ENCODE measurements at places on chromosomes 3 and 15.

- DNase-seq, result no peak
Measured at GRCh38 chr3:159733194-159733860, 255.3 kb upstream of the IL12A start.

DNA sequence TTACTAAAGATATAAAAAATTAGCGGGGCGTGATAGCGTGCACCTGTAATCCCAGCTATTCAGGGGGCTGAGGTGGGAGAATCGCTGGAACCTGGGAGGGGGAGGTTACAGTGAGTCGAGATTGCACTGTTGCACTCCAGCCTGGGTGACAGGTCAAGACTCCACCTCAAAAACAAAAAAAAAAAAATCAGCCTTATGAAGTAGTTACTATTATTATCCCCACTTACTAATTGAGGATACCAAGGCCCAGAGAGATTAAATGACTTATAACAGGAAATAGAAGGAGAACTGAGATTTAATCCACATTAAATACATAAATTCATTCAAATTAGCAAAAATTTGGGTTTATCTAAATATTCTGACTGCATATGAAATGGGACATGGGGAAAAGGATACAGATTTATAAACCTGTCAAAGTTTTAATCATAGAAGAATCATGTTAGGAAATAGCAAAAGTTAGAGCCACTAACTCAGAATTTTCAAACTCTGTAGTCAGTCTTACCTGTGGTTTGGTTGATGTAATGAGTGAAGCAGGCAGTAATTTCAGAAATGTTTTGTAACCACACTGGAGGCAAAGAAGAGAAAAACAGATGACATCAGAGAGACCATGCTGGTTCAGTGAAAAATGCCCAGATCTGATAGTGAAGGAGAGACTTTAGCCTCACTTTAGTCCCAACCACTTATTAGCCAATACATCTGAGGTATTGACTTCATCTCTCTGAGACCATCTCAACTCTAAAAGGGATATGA, 25.0 kb upstream of the ACAP2 start:
- DNase-seq, result no peak

DNA sequence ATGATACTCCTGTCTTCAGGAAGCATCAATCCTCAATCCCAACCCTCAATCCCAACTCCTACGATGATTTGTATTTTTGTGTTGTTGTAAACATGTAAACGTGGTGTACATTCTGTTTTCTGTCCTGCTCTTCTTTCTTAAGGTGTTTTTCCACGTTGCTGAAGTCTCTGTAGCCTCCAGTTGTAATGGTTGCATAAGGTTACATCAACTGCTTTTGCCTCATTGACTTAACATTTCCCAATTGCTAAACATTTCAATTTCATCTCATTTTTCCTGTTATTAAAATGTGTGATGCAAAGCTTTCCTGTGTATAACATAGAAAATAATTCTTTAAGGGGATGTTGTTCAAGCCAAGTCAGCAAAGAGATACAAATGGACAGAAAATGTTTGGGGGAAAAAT, 33.4 kb downstream of the HRH1 start:
- DNase-seq, result no peak

DNA sequence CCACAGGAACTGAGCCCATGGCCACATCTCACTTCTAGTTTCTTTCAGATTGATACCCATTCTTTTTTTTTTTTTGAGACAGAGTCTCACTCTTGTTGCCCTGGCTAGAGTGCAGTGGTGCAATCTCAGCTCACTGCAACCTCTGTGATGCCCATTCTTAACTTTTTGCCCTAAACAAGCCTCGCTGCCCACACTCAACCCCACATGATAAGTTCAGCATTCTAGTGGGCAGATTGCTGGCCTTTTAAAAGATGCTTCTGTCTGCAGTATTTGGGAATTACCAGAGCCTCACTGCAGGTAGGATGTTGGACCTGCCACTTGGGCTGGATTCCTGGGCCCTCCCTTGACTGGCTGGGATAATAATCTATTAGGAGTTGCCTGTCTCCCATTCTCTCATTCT, 51.0 kb downstream of the TRANK1 start:
- no peak for DNase-seq

GRCh38 chr3:170802164-170803151, 67.5 kb downstream of the RPL22L1 start:
- peak; percentile 33 for DNase-seq

- DNase-seq, result no peak
Measured at GRCh38 chr3:64072126-64072525, 48.8 kb upstream of the PSMD6 start.

GRCh38 chr3:187198490-187198889, 1.2 kb downstream of the RTP1 start:
- no peak for DNase-seq

DNA sequence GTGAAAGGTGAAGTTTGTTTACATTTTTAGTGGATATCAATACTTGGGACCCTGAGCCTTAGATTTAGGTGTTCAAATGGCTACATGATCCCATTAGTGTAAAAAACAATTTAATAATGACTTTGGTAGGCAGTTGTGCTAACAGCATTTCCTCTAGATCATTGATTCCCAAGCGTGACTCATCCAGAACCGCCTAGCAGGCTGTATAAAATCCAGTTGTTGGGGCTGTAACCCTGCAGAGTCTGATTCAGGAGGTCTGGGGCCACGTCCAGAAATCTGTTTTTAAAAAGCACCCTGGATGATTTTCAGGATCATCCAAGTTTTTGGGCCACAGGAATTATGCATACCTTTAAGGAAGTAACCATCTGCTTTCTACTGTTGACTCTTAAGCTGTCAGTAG, 156.4 kb downstream of the TP63 start:
- DNase-seq, result no peak

DNA sequence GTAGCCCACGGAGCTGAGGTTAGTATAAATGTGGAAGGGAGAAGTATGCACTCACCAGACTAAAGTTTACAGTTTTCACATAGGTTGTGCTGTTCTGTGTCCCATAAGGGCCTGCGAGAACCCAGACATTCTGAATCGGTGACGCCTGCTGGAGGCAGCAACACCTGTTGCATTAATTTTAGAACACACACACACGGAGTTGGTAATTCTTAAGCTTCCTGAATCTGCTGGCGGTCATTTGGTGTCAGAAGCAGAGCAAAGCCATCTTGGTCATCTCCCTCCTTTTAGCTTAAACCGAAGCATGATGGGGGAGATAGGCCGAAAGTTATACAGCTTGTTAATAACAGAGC, 41.1 kb upstream of the AP3B2 start:
- peak; percentile 33 for DNase-seq

- no peak for DNase-seq
Measured at GRCh38 chr3:4899710-4900109, 79.5 kb upstream of the BHLHE40 start.

GRCh38 chr15:62462721-62463120, 297.6 kb upstream of the C2CD4B start:
- no peak for DNase-seq

GRCh38 chr3:55951388-55951787, 464.3 kb upstream of the WNT5A start:
- DNase-seq, result no peak

- no peak for DNase-seq
Measured at GRCh38 chr15:51313644-51314280, 24.6 kb downstream of the CYP19A1 start.

- DNase-seq, result peak; percentile 72
Measured at GRCh38 chr3:73536952-73537351, 87.8 kb downstream of the PDZRN3 start.

GRCh38 chr3:123385981-123386380, 62.9 kb downstream of the ADCY5 start:
- no peak for DNase-seq

DNA sequence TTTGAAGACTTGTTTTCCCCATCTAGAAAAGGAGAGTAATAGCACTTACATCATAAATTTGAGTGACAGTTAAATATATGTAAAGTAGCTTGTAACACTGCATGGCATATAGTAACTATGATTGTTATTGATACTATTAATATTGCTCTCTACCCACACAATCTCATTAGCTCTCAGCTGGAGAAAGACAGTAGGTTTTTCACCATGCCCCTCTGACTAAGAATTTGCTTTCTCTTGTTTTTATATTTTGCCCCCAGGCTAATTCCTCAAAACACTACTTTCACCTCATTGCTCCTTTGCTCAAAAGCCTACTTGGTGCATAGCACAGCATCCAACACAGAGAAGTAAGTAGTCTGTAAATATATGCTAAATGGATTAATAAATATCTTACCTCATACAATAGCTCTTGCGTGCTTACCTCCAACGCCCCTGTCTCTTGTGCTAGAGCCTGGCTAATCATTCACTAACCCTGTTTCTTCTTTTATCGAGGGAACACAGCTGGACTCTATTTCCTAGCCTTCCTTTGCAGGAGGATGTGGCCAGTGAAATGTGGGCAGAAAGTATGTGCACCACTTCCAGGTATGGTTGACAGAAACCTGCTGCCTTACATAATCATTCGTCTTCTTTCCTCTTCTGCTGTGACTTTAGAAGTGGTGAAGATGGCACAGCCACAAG, 190.0 kb downstream of the PLCH1 start:
- no peak for DNase-seq

- DNase-seq, result peak; percentile 73
Measured at GRCh38 chr15:58748852-58749531, 515 bp downstream of the ADAM10 start.

DNA sequence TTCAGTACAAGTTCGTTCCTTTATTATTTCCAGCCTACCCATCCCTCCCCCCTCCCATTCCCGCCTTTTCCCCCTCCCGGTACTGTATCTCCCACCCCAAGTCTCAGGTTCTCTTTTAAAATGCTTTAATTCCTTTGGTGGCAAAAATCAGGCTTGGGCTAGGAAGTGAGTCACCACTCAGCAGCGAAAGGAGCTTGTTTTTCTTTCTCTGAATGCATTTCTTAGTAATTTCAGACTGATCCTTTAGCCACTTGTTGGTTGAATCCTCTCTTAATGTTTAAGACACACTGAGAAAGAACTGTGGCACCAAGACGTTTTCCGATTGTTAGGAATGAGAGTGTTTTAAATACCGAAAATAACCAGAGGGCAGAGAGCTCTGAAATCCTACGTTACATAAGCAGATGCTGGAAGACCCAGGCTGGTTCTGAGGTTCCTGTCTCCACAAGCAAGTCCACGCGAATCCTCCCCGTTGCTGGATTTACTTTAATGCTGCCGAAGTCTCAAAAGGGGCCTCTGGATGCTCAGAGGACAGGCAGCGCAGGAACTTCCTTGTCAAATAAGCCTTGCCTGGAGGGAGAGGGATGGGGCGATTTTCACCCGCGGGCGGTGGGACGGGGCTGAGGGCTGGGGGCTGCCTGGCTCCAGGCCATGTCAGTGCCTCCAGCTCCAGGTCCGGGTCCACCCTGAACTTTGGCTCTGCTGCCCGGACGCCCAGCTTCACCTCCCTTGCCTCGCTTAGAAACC, 854 bp upstream of the COL8A1 start:
- no peak for DNase-seq

- DNase-seq, result no peak
Measured at GRCh38 chr3:113141543-113141942, 69.8 kb upstream of the BOC start.

- DNase-seq, result no peak
Measured at GRCh38 chr3:65922441-65922840, 116.3 kb downstream of the MAGI1 start.

DNA sequence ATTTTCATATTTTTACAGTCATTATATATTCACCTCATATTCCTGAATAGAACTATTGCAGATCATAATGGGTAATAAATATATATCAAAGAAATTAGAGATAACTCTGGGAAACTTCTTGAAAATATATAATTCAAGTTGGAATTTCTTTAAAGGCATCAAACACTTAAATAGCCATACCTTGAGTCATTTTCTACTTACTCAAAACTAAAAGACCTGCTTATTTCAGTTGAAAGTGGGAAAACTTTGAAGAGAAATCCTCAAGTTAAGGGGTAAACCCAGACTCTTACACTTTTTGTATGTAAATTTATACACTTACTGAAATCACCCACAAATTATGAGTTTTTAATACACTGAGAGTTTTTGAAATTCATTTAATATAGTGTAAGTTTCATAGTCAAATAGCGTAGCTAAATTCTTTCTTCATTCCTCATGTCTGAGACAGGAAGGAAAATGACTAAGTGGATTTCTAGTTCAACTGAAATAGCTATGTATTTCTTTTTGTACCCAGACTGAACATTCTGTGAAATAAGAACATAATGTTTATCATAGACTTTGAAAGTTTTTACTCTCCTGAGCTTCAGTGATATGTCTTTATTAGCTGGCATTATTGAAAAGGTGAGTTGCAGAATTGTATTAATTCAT, 4.6 kb upstream of the ALCAM start:
- no peak for DNase-seq

DNA sequence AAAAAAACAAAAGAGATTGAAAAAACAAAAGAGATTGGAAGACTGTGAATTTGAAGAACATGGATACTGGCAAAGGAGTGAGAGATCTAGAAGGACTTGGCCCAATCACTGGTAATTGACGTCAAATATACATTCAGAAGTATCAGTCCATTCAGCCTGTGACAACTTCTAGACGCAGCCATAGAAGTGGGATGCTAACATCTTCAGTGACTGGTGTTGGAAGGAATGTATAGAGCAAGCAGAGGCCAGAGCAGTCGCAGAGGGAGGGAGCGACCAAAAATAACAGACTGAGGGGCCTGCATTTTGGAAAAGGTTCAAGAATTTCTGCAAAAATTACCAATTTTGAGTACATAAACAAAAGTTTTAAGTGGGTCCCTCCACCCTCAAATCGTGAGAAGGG, 473.3 kb downstream of the CADM2 start:
- DNase-seq, result no peak

GRCh38 chr3:55521738-55522421, 34.8 kb upstream of the WNT5A start:
- no peak for DNase-seq

GRCh38 chr15:33206366-33206765, 11.9 kb upstream of the FMN1 start:
- no peak for DNase-seq

GRCh38 chr15:64038878-64039610, 7.2 kb downstream of the DAPK2 start:
- DNase-seq, result no peak

DNA sequence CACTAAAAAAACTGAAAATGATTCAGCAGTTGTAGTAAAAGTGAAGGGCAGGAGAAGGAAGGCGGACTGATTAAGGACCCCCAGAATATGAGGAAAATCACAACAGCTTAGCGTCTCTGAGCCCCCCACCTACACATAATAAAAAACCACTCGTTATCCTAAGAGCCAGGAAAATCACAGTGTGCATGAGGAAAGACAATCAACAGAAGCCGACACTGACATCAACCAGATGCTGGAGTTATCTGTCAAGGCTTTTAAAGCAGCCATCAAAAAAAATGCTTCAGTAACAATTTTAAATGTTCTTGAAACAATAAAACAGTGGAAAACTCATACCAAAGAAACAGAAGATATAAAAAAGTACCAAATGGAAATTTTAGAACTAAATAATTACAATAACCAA, 9.7 kb upstream of the CXCR6 start:
- DNase-seq, result no peak

DNA sequence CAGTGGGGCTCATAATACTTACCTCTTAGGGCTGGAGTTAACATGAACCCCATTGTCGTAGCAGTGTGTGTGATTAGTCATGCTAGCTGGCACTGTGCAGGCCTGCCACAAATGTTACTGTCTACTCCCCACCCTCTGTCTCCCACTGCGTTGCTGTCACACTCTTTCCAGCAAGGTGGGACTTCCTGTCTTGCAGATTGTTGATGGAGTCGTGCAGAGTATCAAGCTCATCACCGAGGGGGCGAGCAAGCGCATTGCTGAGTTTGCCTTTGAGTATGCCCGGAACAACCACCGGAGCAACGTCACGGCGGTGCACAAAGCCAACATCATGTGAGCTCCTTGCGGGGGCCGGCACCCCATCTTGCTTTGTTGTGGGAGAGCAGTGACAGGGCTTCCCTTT, 12.9 kb downstream of the IDH3A start:
- DNase-seq, result no peak

- DNase-seq, result no peak
Measured at GRCh38 chr15:52492132-52492531, 36.5 kb downstream of the MYO5A start.
